Activated effector memory CD4-positive, alpha-beta T cell treated with anti-CD3 and anti-CD28 coated beads, Interleukin-2, amount 50 U/mL, for 16 hours (primary cell): ENCODE measurements at places on chromosomes 4 and X.

GRCh38 chr4:123415977-123416376 is 19.4 kb downstream of the SPRY1 start:
- peak; percentile 71 for DNase-seq

DNA sequence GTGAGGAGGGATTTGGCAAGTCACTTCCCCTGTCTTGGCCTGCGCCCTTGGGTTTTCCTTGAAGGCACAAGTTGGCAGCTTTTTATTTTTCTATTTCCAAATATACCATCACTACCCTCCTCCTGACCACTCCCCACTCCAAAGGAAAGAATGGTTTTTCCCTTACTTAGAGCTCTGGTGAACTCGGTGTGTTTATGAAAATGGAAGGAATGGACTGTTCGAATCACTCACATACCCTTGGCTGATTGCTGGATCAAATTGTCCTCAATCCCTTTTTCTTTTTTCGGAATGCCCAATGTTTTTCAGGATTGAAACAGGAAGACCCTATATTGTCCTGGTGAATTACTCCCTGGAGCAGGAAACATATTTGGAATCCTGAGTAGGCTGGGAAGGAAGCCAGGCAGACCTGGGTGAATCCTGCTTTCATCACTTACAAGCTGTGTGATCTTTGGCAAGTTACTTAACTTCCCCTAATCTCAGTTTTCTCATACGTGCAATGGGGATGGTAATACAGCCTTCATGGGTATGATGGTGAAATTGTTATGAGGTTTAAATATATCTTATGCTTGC is 70.7 kb downstream of the RTL5 start:
- no peak for DNase-seq

DNA sequence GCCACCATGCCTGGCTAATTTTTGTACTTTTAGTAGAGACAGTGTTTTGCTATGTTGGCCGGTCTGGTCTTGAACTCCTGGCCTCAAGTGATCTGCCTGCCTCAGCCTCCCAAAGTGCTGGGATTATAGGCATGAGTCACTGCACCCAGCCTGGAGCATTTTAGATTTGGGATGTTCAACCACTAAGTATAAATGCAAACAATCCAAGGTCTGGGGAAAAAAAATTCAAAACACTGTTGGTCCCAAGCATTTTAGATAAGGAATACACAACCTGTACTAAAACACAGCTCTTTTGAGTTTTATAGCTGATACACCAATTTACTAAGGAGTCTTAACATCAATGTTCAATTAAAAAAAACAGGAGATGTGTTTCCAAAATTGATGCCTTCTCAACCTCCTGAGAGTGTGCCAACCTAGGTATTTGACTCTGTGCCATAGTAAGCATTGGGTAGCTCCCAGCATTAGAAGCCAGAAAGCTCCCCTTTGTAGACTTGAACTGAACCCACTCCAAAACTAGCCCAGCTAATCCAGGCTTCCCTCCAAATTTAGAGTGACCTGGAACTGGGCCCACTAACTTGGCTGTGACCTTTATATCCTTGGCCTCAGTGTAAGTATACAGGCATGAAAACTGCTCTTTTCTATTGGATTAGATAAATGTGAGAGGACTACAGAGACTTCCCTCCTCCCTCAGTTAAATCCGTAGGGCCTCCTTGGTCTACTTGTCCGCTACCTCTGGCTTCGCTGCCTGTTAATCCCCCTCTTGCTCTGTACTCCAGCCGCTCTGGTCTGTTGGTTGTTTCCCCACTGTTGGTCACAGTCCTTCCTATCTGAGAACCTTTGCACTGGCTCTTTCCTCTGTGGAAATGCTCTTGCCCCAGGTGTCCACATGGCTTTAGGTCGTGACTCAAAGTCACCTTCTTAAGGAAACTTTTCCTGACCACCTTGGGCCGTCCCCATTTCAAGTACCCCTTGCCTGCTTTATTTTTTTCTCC is 77.6 kb downstream of the CCKAR start:
- no peak for DNase-seq

DNA sequence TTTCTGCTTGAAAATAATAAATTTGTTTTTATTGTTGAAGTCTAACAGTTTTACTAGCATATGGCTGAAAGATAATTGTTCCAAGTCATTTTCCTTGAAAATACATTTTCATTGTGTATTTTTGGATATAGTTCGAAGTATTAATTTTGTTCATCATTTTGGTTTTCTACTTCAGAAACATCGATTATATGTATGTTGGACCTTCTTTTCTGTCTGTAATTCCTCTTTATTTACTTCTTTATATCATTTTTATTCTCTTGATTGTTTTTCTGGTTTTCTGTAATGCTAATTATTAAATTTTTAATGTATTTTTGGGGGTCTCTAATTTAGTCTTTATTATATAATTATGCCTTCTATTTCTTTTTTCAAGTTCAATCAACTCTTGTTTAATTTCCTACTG is 407.1 kb upstream of the FRG1 start:
- no peak for DNase-seq

- DNase-seq, result no peak
Measured at GRCh38 chr4:42398171-42398870, 1.0 kb downstream of the SHISA3 start.

- no peak for DNase-seq
Measured at GRCh38 chr4:145003675-145004074, 94.3 kb downstream of the ANAPC10 start.

DNA sequence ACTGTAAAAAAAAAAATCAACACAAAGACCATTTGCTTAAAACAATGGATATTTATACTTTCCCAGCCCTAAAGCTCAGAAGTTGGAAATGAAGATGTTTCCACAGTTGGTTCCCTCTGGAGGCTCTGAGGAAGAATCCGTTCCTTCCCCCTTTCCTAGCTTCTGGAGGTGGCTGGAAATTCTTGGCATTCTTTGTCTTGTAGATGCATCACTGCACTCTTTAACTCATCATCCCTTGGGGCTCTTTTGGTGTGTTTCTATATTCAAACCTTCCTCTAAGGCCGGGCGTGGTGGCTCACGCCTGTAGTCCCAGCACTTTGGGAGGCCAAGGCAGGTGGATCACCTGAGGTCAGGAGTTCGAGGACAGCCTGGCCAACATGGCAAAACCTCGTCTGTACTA is 78.7 kb downstream of the VCX3A start:
- DNase-seq, result no peak

DNA sequence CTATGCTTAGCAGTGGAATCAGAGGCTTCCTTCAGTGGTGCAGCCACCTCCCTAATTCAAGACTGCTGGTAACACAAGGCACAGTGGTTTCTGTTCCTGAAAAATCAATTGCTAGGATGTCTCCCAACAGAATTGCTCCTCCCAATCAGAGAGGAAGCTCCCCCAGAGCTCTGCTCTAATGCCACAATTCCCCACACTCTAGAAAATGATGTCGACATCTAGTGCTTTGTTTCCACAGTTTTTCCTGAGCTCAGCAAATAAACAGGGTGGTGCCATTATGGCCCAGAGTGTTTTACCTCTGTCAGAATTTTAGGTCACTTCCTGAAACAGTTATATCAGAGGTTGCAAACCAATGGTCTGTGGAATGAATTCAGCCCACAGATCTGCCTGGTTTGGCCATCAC is 24.7 kb downstream of the TAB3 start:
- DNase-seq, result no peak

DNA sequence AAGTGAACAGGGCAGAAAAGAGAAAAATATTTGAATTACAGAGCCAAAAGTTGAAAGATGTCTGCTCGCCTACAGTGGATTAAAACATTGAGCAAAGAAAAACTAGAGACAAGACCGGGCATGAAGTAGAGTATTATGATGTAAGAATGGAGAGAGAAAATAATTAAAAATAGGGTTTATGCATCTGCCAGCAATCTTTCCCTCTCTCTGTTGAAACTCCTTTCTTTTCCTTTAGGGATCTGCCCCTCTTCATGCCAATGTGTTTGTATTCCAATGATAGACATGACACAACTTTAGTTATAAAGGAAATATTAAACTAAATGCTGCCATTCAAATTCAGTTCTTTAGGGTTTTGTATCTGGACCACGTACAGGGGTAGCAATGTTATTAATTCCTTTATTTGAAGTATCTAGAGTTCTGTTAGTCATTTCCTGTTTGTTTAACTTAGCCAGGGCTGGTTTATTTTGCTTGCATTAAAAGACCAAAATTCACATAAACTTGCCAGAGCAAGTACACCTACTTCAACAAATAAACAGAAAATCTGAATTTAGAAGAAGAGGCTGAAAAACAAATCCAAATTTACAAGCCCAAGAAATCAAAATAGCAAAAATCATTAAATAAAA is 202.6 kb downstream of the SPOCK3 start:
- DNase-seq, result no peak

- DNase-seq, result peak; percentile 67
Measured at GRCh38 chrX:74421036-74421739, at the start of gene SLC16A2. Gene SLC16A2, plus strand, starts transcription at chrX:74421493. Its CDS starts 145 bp downstream, at chrX:74421638.

DNA sequence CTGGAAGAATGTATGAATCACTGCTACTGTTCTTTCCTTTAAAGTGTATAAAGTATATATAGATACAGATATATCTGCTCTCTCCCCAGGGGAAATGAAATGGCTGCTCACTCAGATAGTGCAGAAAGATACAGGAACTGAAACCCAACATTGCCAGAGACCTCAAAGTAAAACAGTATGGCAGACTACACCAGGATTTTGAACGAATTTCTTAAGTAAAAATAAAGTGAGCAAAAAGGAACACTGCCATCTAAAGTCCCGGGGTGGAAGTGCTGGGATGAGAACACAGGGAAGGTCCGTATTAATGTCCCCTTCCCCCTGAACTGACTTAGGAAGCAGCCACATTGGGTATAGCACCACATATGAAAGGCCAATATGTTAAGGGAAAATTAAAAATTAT is 93.4 kb downstream of the TMA16 start:
- no peak for DNase-seq

DNA sequence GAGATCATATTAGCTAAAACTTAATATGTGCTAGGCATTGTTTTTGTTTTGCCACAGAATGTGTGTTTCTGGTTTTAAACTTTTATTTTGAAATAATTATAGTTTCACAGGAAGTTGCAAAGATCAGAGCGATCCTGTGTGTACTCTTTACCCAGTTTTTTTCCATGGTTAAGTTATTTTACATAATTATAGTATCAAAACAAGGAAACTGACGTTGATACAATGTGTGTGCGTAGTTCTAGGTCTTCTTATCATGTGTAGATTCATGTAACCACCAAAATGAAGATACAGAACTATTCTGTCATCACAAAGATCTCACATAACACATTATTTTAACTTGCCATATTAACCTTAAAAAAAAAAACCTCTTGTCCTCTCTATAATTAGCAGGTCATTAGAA is 69.2 kb downstream of the BLTP1 start:
- DNase-seq, result no peak

- DNase-seq, result no peak
Measured at GRCh38 chrX:96373047-96373355, 311.6 kb upstream of the DIAPH2 start.

DNA sequence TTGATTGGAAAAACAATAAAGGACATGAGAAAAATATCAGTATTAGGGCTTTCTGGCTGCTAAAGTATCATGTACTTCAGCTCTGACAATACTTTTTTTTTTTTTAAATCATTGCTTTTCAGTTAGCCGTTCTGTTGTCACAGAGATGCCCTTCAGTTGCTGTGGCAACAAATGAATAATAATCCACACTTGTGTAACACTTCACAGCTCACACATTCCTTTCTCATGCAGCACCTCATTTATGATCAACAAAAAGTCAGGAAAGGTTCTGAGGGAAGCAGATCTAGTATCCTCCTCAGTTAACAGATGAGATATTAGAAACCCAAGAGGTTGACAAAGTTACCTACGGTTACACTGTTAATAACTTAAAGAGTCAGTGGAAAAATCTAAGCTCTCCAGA is 444.2 kb upstream of the SLIT2 start:
- DNase-seq, result no peak

GRCh38 chr4:145734031-145734430 is 54.1 kb downstream of the C4orf51 start:
- no peak for DNase-seq

GRCh38 chrX:107450823-107451509 is 1.5 kb downstream of the FRMPD3 start:
- no peak for DNase-seq

- DNase-seq, result no peak
Measured at GRCh38 chr4:139719381-139720101, 53.9 kb downstream of the MGST2 start.

DNA sequence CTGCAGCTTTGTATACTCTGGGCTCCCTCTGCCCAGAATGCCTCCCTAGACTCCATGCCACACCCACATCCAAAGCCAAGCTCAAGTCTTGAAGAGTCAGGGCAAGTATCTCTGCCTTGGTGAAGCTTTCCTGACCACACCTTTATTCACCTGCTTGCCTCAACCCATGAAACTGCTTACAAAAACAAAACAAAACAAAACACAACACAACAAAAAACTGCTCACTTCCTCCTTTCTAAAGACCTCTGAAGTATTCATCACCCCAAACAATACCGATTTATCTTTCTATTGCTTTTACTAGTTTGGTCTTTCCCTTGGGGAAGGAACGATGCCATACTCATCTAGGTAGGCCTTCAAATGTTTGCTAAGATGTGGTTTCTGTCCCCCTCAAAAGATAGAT is 45.0 kb downstream of the TMEM165 start:
- DNase-seq, result no peak

DNA sequence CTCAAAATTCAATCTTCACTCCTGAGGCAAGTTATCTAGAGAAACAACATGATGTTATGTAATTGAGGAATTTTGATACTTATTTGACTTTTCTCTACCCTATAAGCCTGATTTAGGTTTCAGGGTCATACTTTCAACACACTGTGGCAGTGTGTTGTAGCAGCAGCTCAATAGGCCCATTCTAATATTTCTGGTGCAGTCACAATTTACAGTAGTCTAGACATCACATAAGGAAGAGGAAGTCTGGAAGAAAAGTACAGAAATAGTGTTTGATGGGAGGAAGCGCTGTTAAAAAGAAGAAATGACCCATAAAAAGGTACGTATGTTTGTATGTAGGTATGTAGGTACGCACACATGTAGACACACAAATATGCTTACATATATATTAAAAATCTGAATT is 194.3 kb downstream of the ARHGAP24 start:
- DNase-seq, result no peak

- DNase-seq, result no peak
Measured at GRCh38 chrX:10370976-10371375, 214.2 kb downstream of the CLCN4 start.

DNA sequence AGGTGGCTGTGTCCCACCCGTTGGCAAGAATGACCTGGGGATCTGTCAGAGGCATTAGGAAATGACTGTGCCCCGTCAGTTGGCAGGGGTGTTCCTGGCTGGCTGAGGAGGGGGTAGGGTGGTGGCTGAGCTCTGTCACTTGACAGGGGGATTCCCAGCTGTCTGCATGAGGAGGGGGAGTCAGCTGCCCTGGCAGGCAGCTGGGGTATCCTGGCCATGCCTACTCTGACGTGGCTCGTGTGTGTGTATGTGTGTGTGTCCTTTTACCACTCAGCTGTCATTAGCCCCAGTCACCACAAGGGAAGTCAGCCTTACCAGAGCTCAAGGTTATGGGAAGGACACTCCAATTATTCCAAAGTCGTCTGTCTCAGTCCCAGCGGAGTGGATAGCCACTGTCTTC is 93.2 kb downstream of the EFNB1 start:
- no peak for DNase-seq

DNA sequence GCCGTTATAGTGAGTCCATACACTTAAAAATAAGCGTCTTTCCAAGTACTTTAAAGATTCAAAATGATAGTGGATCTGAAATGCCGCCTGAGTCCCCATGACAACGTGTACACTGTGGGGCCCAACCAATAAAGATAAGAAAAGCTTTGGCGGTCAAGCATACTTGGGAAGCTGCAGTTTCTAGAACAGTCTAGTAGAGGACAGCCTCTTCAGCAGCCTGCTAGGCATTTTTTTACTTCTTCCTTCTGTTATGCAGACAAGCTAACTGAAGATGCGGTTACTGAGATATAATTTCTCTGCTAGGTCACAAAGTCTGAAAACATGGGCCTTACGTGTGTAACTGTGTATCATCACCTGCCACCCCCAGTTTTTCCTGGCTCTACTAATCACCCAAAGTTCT is 402 bp upstream of the UPRT start:
- DNase-seq, result no peak
